ENCODE measurements at places on chromosomes 2 and 18. TPM values are rescaled to one million over a fixed set of nuclear protein-coding genes. Genes with fewer than 3 reads are reported as not detected.
A peak's percentile ranks its signal among the peaks of the same experiment; 100 is the strongest.

The BMP10 gene
- not detected for total RNA-seq

The KRTCAP3 gene
- 57.3 TPM for total RNA-seq

DNA sequence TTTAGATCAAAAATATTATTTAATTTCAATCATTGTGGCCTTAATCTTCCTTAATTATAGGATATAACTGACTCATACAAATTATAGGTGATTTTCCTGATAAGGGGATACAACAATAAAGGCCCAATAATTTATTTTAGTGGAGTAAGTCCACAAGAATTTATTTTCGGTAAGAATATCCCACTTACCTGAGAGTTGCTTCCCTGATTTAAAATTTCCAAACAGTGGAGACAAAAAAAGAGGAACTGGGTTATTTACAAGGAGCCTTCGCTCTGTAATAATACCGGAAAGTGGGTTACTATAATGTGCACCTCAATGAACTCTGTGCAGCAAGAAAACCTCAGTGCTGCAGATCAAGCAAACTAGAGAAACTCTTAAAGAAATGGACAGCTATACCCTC lies 42.2 kb downstream of the FEZ2 start:
- H3K27me3 ChIP-seq, result no peaks in the 10 kb centered on the region
- H3K27ac ChIP-seq, result no peak overlapping the region
- no peaks in the 10 kb centered on the region for H3K4me1 ChIP-seq

DNA sequence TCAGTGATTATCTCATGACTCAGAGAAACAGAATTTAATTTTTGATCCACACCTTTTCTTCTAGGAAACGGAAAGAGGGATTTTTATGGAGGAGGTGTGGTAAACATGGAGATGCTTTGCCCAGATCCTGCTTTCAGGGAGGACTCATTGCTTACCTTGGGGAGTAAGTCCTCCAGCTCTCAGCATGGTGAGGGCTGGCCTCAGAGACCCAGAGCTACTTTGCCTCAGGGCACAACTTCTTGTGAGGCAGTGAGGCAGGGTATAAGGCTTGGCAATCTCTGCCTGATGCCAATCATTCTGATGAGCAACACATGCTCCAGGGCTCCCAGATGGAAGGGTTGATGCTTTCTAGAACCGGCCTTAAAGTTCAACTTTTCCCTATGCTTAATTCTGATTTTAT lies 189.9 kb upstream of the DCC start:
- no peak overlapping the region for H3K4me3 ChIP-seq
- H3K4me1 ChIP-seq, result no peaks in the 10 kb centered on the region
- no peak for DNase-seq
- no peak overlapping the region for H3K27ac ChIP-seq
- no peaks in the 10 kb centered on the region for H3K36me3 ChIP-seq

- H3K36me3 ChIP-seq, result peaks cover 46% of the 10 kb centered on the region
- no peak overlapping the region for H3K27ac ChIP-seq
- DNase-seq, result no peak
These were observed 183.8 kb upstream of the STON1 start for GRCh38 chr2:48346124-48346536.

GRCh38 chr2:127700527-127701192 lies 637 bp upstream of the SFT2D3 start:
- peaks cover 25% of the 10 kb centered on the region for H3K36me3 ChIP-seq
- H3K27me3 ChIP-seq, result no peaks in the 10 kb centered on the region
- H3K4me1 ChIP-seq, result peaks cover 5% of the 10 kb centered on the region
- peak; percentile 90 for DNase-seq
- peak overlapping the region; percentile 85 for H3K4me3 ChIP-seq
- peak overlapping the region; percentile 8 for H3K27ac ChIP-seq

The PAX3 gene
- total RNA-seq, result not detected

GRCh38 chr18:8943900-8944870 lies 158.3 kb upstream of the NDUFV2 start:
- H3K4me3 ChIP-seq, result no peak overlapping the region
- no peak overlapping the region for H3K27ac ChIP-seq
- no peak for DNase-seq
- H3K27me3 ChIP-seq, result no peaks in the 10 kb centered on the region
- peaks cover 3% of the 10 kb centered on the region for H3K36me3 ChIP-seq

DNA sequence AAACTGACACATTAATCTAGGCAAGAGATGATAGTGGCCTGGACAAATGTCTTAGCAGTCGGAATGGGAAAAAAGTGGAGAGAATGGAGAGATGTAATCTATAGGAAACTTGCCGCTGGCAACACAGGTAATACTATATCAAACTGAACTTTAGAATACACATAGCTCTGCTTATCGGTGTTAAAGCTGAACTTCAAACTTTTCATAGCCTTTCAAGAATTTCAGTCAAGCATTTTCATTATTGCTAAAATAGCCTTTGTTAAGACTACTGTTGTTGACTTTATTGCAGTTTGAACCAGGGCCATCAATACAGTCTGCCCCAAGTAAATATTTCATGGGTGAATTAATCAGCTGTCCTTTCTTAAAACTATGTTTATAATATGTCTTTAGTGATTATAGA lies 12.9 kb upstream of the CHST9 start:
- no peak overlapping the region for H3K4me3 ChIP-seq
- no peak overlapping the region for H3K27ac ChIP-seq
- H3K36me3 ChIP-seq, result no peaks in the 10 kb centered on the region

The KIAA2012 gene
- not detected for total RNA-seq

GRCh38 chr2:21253311-21254027 lies 129.7 kb downstream of the TDRD15 start:
- H3K27me3 ChIP-seq, result no peaks in the 10 kb centered on the region
- H3K4me3 ChIP-seq, result no peak overlapping the region
- no peak for DNase-seq
- no peaks in the 10 kb centered on the region for H3K36me3 ChIP-seq
- H3K4me1 ChIP-seq, result peaks cover 5% of the 10 kb centered on the region

The ADRA2B gene
- total RNA-seq, result 2.7 TPM

DNA sequence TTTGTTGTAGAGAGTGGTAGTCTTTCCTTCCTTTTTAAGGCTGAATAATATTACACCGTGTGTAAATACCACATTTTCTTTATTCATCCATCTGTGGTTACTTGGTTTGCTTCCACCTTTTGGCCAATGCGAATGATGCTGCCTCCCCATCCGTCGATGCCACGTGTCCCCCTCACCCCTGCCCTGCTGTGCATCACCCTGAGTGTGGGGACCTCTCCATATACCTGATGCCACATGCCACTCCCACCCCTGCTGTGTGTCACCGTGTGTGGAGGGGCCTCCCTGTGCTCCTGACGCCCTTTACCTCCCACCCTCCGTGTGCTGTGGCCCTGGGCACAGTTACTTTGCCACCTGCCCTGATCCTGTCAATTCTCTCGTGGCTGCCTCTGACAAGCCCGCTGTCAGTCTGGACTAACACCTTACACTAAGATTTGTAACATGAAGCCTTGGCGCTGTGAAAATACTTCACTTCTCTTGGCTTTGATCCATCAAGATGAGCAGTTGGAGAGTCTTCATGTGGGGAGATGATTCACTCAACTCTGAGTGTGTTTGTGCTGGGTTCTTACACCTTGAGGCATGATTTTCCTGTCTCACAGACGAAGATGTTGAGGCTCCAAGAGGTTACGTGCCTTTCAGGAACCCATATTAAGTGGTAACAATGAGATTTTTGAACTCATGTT lies 234.0 kb downstream of the ZNF407 start:
- DNase-seq, result no peak
- no peaks in the 10 kb centered on the region for H3K4me1 ChIP-seq
- H3K27me3 ChIP-seq, result no peaks in the 10 kb centered on the region
- no peaks in the 10 kb centered on the region for H3K36me3 ChIP-seq
- no peak overlapping the region for H3K4me3 ChIP-seq
- no peak overlapping the region for H3K27ac ChIP-seq

The MAPRE2 gene
- 29.4 TPM for total RNA-seq

The SCN9A gene
- total RNA-seq, result 1.1 TPM

The PXDN gene
- total RNA-seq, result 140 TPM

The TCF4 gene
- 99.4 TPM for total RNA-seq

DNA sequence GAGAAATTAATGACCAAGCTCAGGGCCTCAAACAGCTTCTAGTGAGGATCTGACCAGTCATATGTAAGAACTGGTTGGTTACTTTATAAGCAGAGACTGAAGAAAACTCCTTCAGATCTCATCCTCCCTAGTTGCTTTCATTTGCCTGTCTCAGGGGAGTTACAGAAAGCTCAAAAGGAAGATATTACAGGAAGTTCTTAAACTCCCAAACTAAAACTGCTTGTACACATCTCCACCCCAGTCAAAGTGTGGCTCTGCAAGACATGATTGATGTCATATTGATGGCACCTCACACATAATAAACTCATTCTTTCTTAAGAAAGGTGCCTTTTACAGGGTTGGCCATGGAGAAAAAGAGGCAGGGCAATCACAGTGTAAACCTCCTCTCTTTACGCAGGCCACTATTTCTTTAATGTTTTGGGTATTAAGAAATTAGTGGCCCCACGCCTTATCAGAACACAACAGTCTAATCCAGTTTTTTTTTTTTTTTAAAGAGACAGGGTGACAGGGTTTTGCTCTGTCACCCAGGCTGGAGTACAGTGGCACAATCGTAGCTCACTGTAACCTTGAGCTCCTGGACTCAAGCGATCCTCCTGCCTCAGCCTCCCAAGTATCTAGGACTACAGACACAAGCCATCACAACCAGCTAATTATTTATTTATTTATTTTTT lies 62.6 kb upstream of the STK17B start:
- H3K4me3 ChIP-seq, result no peak overlapping the region
- H3K36me3 ChIP-seq, result no peaks in the 10 kb centered on the region
- H3K27ac ChIP-seq, result no peak overlapping the region
- H3K27me3 ChIP-seq, result no peaks in the 10 kb centered on the region
- no peak for DNase-seq

- no peaks in the 10 kb centered on the region for H3K4me1 ChIP-seq
- peaks cover 14% of the 10 kb centered on the region for H3K36me3 ChIP-seq
- no peak overlapping the region for H3K4me3 ChIP-seq
- no peaks in the 10 kb centered on the region for H3K27me3 ChIP-seq
- no peak overlapping the region for H3K27ac ChIP-seq
- DNase-seq, result no peak
These were observed 36.6 kb downstream of the CYP26B1 start for GRCh38 chr2:72111061-72111460.

DNA sequence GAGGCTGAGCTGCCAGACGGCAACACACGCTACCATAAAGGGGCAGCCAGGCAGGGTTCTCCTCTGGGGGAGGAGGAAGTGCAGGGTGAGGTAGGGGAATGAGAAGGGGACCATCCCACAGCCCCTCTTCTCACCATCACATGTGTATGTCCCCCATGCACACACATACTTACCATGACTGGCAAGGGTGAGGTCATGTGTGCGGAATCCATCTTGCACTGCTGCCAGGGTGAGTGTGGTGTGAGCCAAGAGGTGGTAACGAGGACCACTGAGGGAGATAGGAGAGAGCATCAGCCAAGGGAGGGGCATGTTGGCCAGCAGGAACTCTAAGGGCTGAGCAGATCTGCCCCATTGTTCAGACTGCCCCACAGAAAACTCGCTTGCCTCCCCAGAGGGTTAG lies 7.1 kb downstream of the WDR54 start:
- no peaks in the 10 kb centered on the region for H3K4me1 ChIP-seq
- H3K27ac ChIP-seq, result no peak overlapping the region
- H3K27me3 ChIP-seq, result no peaks in the 10 kb centered on the region
- H3K4me3 ChIP-seq, result no peak overlapping the region
- no peak for DNase-seq
- peaks cover 43% of the 10 kb centered on the region for H3K36me3 ChIP-seq
